ENCODE measurements at places on chromosomes 6 and 20. TPM values are rescaled to one million over a fixed set of nuclear protein-coding genes. Genes with fewer than 3 reads are reported as not detected.

DNA sequence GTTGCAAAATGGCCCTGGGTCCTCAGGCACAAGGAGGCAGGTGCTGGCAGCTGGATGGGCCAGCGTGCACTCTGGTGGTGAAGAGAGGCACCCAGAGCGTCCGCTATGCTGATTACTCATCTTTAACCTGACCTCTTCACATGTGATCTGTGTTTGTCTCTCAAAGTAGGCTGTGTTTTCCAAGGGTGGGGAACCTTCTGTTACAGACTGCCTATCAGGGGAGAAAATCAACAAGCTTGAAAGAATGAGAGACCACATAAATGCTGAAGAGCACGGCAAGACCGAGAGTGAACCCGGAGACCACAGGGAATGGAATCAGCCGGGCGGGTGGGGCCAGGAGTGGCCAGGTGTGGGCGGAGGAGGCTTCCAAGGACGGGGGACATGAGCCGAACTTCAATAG lies 16.2 kb downstream of the BNIP5 start:
- ATAC-seq: no peak

- peak; percentile 38 for ATAC-seq
Observed at GRCh38 chr6:139135578-139136545, 982 bp downstream of the HECA start.

DNA sequence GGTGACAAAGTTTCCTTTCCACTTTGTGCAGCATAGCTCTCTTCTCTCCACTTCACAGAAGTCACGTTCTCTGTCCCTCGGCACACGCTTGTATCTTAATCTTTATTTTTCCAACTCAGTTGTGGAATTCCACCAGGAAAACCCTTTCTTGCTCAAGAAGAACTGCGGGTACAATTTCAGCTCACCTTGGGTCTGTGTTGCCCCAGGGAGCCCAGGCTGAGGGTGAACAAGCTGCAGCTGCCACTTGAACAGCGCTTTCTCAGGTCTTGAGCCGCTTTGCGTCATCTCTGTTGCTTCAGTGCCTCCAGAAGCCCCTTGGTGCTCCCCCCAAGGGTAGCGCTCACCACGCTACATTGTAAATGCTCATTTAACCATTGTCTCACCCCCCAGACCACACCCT lies 229.2 kb upstream of the TAB2 start:
- no peak for ATAC-seq

The PCK1 gene
- not detected for total RNA-seq

GRCh38 chr6:111753573-111753972 lies 119.7 kb downstream of the FYN start:
- ATAC-seq: peak; percentile 4

DNA sequence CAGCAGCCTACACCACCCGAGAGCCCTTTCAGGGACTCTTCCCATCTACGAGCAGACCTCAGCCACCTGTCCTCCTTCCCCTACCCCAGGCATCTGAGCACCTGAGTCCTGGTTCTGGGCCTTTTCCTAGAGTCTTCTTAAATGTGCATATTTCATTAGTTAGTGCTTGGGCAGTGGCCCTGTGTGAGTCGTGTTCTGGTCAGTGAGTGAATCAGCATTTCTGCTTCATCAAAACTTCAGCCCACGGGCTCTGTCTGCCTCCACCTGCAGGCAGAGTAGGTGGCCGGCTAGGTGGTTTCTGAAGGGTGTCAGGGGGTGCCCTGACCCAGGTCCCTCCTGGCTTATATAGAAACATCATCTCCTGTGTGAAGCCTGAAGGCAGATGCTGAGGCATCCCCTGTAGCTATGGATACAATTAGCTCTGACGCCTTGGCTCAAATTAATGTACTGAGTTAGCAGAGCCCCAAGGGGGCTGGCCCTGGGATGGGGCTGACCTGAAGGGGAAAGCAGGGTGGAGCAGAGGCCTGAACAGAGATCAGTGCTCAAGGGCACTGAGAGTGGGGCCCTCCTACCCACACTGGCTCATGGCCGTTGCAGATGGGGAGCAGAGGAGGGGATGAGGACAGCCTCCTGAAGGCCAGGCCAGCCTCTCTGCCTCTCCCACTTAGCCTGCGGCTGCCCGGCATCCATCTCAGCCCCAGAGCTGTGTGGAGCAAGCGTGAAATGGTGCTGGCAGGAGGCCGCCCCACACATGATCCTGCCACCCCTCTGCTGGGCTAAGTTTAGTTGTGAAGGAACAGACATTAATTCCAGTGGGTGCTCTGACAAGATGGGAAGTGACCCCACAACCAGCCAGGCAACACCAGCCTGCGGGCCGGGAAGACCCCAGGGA lies 13.6 kb downstream of the IP6K3 start:
- no peak for ATAC-seq

DNA sequence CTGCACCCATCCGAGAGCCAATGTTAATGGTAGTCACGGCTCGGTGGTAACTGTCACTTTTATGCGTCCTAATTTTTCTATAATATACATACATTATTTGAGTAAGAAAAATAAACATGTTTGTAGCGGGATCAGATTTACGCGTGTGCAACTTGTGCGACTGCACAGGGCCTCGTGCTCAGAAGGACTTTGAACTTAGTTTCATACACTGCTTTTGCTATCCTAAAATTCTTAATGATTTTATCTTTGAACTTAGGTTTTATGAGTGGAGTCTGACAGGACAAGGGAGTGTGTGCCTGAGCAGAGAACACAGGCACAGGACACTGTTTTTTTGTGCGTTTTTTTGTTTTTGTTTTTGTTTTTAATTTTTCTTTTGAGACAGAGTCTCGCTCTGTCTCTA lies 189.7 kb downstream of the NFATC2 start:
- ATAC-seq: no peak

GRCh38 chr6:159313018-159313417 lies 143.8 kb downstream of the FNDC1 start:
- ATAC-seq: no peak

DNA sequence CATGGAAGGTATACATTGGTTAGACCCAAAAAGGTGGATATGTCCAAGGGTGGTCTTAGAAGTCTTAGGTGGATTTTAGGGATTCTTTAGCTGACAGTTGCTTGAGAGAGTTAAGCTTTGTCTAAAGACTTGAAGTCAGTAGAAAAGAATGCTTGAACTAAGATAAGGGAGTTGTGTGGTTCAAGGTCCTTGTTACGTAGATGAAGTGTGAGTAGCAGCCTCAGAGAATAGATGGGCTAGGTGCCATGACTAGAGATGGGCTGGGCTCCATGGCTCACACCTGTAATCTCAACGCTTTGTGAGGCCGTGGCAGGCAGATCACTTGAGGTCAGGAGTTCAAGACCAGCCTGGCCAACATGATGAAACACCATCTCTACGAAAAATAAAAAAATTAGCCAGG lies 1.7 kb downstream of the SHLD1 start:
- ATAC-seq: no peak

DNA sequence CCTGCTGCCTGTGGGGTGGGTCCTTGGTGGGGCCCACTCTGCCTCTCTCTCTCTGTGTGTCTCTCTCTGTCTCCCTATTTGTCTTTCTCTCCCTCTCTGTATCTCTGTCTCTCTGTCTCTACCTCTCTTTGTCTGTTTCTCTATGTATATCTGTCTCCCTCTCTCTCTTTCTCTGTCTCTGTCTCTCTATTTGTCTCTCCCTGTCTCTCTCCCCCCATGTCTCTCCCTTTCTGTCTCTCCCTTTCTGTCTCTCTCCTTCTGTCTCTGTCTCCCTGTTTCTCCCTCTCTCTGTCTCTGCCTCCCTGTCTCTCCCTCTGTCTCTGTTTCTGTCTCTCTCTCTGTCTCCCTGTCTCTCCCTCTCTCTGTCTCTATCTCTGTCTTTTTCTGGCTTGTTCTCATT lies 353.2 kb downstream of the CDH4 start:
- no peak for ATAC-seq

GRCh38 chr6:68200929-68201328 lies 434.2 kb upstream of the ADGRB3 start:
- ATAC-seq: no peak

The C6orf15 gene
- total RNA-seq: not detected

The HCK gene
- total RNA-seq: 0.15 TPM

- ATAC-seq: peak; percentile 23
Observed at GRCh38 chr6:36095497-36096391, 34.6 kb upstream of the MAPK13 start.

The RAET1E gene
- total RNA-seq: 0.99 TPM

GRCh38 chr6:21594416-21595281 lies 1.1 kb downstream of the SOX4 start:
- ATAC-seq: peak; percentile 43

The ZBTB12 gene
- total RNA-seq: 1.6 TPM

DNA sequence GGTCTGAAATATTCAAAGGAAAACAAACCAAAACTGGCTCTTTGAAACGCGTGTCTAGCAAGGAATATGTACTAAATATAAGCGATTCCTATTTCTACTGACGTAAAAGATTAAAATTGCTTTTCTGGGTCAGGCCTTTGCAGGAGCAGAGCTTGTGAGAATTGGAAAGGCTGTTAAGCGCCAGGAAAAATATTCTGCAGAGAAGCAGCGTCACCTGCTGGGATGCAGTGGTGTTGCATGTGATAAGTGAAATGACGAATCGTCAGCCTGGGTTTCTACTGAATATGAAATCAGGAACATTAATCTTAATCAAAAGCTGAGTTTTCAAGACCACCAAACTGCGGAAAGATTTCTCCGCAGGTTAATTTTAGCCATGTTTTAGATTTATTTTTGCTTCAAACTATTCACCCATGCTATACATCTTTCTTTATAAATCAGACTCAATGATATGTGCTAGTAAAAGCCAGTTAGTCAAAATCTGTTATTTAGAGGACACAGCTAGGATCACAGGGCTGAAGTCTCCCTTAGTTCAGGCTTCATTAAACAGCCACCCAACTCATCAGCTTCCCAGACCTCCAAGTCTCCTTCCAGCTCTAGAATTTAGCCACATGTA lies 67.4 kb downstream of the ALDH8A1 start:
- no peak for ATAC-seq

DNA sequence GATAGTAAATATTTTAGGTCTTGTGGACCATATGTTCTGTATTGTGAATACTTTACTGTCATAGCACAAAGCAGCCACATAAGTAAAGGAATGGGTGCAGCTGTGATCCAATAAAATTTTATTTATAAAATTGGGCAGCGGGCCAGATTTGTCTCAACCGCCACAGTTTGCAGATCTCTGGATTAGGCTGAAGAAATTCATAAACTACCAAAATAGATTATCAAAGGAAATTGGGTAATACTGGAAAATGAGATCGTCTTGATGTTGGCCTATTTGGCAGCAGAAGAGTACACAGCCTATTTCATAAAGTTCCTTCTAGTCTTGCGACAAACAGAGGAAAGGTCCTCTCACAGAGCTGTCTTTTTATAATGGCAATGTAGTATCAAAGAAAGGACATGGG lies 69.8 kb downstream of the DZANK1 start:
- ATAC-seq: no peak

The SMLR1 gene
- not detected for total RNA-seq
